Skeletal muscle tissue (tissue), 5 donors: ENCODE measurements at places on chromosomes 5 and 9. TPM values are rescaled to one million over a fixed set of nuclear protein-coding genes. Genes with fewer than 3 reads are reported as not detected.

CCDC192 gene
- total RNA-seq: not detected

UGT3A1 gene
- total RNA-seq: 12.5 TPM

NEURL1B gene
- total RNA-seq: 23.0 TPM

NOXA1 gene
- 0.52 TPM for total RNA-seq

DCAF10 gene
- total RNA-seq: 13.6 TPM

DBH gene
- not detected for total RNA-seq

REEP2 gene
- 7.3 TPM for total RNA-seq

AGXT2 gene
- total RNA-seq: not detected

LPAR1 gene
- 45.9 TPM for total RNA-seq

CTSV gene
- total RNA-seq: 1.6 TPM

ADRB2 gene
- 3.1 TPM for total RNA-seq

ADAMTS12 gene
- 19.3 TPM for total RNA-seq

GDA gene
- total RNA-seq: 0.52 TPM

RANBP3L gene
- 0.52 TPM for total RNA-seq

SELENOP gene
- total RNA-seq: 179 TPM

PCDHA11 gene
- under 0.01 TPM for total RNA-seq

C9orf152 gene
- not detected for total RNA-seq

SECISBP2 gene
- 42.8 TPM for total RNA-seq

ELAVL2 gene
- total RNA-seq: 3.1 TPM

ACTBL2 gene
- total RNA-seq: not detected

PCDHGA9 gene
- total RNA-seq: 4.7 TPM

PAEP gene
- not detected for total RNA-seq

KLF4 gene
- 12.0 TPM for total RNA-seq

CYSRT1 gene
- not detected for total RNA-seq

SLIT3 gene
- total RNA-seq: 7.8 TPM

FABP6 gene
- not detected for total RNA-seq

SPATA6L gene
- total RNA-seq: 1.6 TPM

PCSK1 gene
- total RNA-seq: not detected

EMB gene
- total RNA-seq: 3.7 TPM

CTXN3 gene
- total RNA-seq: 1.0 TPM

TLX3 gene
- total RNA-seq: not detected

ARL14EPL gene
- total RNA-seq: not detected
